Activated effector memory CD4-positive, alpha-beta T cell treated with Interleukin-2 at 50 U/mL for 16 hours (primary cell): ENCODE measurements at places on chromosomes 13 and 19.

DNA sequence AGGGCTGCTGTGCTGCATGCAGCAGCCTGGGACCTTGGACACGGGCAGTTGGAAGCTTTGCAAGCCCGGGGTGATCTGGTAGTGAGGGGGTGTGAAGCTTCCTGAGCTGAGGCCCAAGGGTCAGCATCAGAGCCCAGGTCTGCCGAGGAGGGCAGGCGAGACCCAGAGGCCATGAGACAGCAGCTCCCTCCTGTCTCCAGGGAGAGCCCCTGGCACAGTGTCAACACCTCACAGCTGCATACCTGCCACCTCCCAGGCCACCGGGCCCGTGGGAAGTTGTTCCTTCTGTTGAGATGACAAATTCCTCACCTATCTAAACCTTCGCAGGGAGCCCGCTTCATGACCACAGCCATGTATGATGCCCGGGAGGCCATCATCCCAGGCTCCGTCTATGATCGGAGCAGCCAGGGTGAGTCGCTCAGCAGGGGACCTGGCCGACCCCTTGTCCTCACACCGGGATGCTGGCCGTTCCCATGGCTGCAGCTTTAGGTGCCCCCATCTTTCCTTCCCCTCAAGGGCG lies 32.1 kb downstream of the CERS1 start:
- DNase-seq = no peak

DNA sequence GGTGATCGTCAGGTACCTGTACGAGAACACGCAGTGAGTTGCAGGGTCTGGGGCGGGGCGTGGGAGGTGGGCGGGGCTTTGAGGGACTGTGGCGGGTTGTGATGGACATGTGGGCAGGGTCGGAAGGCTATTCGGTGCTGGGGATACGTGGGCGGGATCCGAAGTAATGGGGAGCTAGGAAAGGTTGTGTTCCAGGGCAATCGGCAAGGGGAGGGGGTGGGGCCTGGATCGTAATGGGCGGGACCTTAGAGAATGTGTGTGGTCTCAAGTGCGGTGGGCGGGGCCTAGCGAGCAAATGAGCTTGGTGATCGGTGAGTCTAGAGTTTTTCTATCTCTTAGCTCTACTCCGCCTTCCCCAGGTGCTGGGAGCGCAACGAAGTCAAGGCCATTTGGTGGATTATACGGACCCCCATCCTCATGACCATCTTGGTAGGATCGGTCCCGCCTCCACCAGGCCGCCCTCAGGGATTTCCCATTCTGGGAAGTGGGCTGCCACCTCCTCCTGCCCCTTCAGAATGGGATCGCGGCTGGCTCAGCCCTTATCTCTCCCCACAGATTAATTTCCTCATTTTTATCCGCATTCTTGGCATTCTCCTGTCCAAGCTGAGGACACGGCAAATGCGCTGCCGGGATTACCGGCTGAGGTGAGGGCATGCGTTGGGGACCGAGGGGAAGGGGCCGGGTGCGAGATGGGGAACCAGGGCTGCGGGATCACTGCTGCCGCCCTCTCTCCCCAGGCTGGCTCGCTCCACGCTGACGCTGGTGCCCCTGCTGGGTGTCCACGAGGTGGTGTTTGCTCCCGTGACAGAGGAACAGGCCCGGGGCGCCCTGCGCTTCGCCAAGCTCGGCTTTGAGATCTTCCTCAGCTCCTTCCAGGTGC lies 9.6 kb downstream of the GIPR start:
- peak; percentile 58 for DNase-seq

- DNase-seq = no peak
These were observed 3.1 kb downstream of the ANKRD24 start for GRCh38 chr19:4185413-4186086.

DNA sequence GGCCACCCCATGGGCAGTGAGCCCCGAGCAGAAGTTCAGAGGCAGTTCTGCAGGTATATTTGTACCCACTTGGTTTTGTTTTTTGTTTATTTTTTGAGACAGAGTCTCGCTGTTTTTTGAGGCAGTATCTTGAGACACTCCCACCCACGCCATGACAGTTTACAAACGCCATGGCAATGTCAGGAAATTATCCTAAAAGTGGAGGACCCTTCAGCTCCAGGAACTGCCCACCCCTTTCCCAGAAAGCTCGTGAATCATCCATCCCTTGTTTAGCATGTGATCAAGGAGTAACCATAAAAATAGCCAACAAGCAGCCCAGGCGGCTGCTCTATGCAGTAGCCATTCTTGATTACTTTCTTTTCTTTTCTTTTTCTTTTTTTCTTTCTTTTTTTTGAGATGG lies 41.0 kb downstream of the CELF5 start:
- DNase-seq = no peak

GRCh38 chr13:37257706-37258105 lies 152.2 kb upstream of the CSNK1A1L start:
- no peak for DNase-seq

DNA sequence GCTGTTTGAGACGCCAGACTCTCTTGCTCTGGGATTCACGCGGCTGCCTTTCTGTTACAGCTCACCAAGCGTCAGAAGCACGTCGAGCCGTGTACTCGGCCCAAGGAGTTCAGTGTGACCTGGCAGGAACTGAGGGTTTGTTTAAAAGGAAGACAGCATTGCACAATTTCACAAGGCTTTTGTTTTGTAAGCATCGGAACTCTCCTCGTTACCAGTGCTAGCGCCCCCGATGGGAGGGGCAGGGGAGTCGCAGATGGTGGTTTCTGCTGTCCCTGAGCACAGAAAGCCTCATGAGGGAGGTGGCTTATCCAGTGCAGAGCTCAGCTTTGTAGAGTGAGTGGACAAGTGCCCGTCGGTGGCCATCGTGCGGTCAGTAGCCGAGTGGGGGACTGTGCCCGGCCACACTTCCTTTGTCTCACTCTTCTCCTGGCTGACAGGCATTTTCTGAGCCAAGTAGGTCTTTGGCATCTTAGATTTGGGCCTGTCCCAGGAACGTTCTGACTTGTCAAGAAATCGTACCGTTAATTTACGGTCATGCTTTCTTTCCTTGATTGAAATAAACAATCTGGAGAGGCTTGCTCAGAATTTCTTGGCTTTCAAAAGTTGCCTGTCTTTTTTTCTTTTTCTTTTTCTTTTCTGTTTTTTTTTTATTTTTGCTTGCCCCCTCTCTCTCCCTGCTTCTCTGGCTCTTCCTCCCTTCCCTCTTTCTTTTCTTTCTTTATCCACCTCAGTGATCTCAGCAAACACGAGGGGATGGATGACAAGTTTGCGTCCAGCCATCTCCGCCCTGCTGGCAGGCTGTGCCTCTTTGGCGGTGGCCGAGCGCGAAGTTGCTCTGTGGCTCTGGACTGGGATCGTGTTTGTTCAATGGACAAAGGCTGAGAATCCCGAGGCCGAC lies 7.7 kb downstream of the KDM4B start:
- DNase-seq = no peak

- DNase-seq = peak; percentile 90
These were observed at the start of gene SNRPD2 for GRCh38 chr19:45691516-45692186. Gene SNRPD2, minus strand, starts transcription at chr19:45691953. Its CDS starts 65 bp downstream, at chr19:45691888.

DNA sequence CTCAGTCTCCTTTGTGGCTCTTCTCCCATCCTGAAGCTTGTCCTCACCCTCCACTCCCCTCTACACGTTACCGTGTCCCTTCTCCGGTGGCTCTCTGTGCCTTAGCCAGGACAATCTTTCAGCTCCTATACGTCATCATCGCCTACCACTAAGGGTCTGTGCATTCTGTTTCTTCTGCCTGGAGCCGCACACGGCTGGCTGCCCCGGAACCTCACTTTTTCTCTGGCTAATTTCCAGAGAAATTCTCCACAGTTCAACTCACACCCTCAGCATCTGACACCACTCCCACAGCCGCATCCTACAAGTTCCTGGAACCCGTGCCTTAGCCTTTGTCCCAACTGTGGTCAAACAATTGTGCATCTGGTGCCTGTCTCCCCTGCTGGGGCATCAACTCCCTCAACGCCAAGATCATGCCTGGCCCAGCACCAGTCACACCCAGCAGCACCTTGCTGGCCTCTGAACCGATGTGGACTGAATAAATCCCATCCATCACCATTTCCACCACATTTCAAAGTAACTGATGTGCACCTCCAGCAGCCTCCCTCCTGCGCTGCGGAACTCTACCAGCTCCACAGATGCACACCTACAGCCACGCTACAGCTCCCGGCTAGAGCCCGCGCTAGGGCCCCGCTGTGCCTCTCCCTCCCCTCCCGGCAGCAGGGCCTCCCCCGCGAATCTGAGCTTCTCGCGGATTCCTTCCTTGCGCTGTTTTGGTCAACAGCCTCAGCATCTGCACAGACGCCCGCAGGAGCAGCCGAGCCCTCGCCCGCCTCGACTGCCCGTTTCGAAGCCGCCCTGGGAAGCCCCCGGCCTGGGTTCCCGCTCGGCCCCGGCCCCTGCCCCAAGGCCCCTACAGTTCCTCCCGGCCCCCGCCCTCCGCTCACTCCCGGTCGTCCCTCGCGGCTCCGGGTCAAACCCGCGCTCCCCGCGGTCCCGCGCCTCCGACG lies 689 bp downstream of the DCUN1D2 start:
- peak; percentile 10 for DNase-seq

GRCh38 chr13:109113427-109113826 lies 484.0 kb downstream of the MYO16 start:
- DNase-seq = no peak

- DNase-seq = no peak
These were observed 135.2 kb downstream of the PTPRS start for GRCh38 chr19:5205381-5205780.

GRCh38 chr13:110047496-110047895 lies 259.5 kb downstream of the COL4A1 start:
- no peak for DNase-seq

DNA sequence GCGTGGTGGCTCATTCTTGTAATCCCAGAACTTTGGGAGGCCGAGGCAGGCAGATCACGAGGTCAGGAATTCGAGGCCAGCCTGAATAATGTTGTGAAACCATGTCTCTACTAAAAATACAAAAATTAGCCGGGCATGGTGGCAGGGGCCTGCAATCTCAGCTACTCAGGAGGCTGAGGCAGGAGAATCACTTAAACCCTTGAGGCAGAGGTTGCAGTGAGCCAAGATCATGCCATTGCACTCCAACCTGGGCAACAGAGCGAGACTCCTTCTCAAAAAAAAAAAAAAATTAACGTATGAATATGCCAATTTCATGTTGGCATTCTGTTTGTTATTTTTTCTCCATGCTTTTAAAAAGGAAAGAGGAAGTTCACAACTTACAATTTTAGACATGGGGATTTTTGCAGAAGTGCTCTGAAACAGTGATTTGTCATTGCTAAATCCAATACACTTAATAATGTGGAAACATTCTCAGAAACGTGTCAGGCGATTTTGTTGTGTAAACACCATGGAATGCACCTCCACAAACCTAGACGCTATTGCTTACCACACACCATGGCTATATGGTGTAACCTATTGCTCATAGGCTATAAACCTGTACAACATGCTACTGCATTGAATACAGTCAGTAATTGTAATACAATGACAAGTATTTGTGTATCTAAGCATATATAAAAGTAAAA lies 115.9 kb upstream of the PCDH20 start:
- no peak for DNase-seq

DNA sequence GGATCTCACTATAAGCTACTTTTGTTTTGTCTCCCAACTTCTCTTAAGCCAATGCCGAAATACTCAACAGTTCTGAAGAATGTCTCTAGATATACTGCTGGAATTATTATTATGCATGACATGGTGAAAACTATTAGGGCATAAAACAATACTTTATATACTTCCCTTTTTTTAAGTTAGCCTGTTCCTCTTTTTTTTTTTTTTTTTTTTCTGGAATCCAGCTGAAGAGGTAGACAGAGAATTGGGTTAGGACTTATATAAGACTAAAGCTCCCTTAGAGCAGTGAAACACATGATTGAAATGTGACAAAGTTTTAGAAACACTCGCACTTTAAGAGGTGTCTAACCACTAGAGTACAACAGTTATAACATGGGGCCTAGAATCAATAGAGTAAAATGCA lies 850.9 kb upstream of the PCDH9 start:
- no peak for DNase-seq

GRCh38 chr13:81012031-81012430 lies 671.1 kb upstream of the SPRY2 start:
- DNase-seq = no peak

- no peak for DNase-seq
These were observed 435.8 kb upstream of the KLF12 start for GRCh38 chr13:74570046-74570445.

GRCh38 chr13:111411919-111412650 lies 91.6 kb downstream of the TEX29 start:
- no peak for DNase-seq

GRCh38 chr13:80382576-80382975 lies 41.6 kb upstream of the SPRY2 start:
- DNase-seq = no peak

DNA sequence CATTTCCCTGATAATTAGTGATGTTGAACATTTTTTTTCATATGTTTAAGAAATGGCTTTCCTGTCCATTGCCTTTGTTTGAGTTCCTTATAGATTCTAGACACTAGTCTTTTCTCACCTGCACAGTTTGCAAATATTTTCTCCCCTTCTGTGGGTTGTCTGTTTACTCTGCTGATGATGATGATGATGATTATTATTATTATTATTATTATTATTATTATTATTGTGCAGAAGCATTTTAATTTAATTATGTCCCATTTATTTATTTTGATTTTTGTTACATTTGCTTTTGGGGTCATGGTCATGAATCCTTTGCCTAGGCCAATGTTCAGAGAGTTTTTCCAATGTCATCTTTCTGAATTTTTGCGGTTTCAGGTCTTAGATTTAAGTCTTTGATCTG lies 492.5 kb upstream of the TSHZ3 start:
- no peak for DNase-seq

- peak; percentile 47 for DNase-seq
These were observed 4.7 kb downstream of the EPS8L1 start for GRCh38 chr19:55080121-55080967.

- DNase-seq = no peak
These were observed 180.6 kb downstream of the COG6 start for GRCh38 chr13:39836038-39836437.

DNA sequence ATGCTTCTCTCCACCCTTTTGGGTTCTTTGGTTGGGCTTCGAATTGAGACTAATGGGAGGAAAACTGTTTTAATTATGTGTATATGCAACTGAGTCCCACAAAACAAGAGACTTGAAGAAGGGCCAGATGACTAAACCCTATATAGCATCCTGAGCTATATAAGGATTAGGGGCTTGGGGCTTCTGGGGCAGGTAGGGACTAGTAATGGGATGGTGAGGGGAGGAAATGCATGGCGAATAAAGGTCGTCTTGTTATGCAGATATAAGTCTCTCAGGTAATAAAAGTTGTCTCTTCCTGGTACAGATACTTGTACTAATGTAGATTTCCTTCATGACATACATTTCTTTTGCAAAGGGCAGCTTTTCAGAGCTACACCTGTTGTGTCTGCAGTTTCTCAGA lies 2.8 kb upstream of the SLC7A9 start:
- no peak for DNase-seq
